ENCODE measurements at places on chromosomes 6 and 20.

DNA sequence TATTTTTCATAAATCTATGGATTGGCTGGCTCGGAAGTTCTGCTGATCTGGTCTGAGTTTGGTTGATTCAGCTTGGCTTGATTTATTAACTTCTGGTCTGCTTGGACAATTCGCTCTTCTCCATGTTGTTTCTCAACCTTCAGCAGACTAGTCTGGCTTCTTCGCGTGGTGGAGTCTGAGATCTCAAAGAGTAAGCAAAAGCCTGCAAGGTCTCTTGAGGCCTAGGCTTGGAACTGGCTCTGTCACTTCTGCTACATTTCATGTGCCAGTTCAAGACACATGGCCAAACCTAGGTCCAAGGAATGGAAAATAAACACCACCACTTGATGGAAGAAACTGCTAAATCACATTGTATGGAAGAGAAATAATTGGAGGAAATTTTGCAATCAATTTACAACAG lies 115.1 kb upstream of the JAG1 start:
- no peak for DNase-seq

- no peak for DNase-seq
These were observed 268.5 kb downstream of the ZFAND3 start for GRCh38 chr6:38088010-38088409.

GRCh38 chr6:147479857-147480256 lies 28.6 kb upstream of the SAMD5 start:
- DNase-seq, result no peak

DNA sequence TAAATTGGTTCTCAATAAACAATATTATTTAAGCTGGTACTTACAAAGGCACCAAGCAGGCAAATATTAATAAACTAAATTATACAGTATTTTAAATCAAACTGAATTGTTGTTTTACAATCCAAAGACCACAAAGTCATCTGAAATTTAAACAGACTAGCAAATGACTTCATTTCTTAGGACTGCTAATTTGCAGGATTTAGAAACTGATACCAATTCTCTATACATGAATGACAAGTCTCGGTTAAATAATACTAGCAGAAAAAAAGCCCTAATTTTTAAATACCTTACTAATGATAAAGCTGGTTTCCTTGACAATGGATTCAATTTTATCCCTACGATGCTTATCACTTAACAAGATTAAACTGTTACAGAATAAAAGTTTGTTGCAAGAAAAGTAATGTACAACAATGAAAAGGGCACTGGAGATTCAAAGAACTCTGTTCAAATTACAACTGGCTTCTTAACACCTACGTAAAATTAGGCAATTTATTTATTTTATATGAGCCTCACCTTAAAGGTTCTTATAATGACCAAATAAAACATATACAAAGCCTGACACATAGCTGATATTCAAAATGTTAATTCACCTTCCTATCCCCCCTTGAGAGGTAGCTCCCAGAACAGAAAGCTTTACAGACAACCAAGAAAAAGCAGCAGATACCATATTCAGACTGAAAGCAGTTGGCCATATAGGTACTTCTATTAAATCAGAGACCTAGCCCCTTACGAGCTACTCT lies 33.1 kb downstream of the HBS1L start:
- no peak for DNase-seq

DNA sequence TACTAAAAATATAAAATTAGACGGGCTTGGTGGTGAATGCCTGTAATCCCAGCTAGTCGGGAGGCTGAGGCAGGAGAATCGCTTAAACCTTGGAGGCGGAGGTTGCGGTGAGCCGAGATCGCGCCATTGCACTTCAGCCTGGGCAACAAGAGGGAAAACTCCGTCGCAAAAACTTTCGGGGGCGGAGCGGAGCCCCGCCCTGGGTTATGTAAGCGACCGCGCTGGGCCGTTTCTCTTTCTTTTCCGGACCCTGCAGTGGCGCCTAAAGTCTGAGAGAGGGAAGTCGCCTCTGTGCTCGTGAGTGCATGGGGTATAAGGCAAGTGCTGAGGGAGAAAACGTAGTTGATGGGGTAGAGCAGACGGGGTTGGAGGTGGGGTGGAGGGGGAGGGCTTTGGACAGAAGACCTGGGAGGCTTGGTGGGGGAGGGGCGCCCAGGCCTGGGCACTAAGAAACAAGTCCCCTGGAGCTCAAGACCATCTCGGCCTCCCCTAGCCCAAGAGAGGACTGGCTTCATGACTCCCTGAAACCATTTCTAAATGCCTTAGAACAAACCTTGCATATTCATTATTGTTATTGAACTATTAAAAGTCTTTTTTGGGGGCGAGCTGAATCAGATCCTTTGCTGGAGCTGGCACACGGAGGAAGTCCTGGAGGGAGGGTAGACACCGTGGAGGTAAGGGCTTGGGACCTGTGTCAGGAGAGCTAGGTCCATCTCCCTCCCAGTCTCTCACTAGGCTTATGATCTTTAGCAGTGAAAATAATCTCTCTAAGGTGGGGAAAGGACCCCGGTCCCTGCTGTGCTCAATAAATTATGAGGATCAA lies 2.7 kb upstream of the MICA start:
- DNase-seq, result peak; percentile 37

DNA sequence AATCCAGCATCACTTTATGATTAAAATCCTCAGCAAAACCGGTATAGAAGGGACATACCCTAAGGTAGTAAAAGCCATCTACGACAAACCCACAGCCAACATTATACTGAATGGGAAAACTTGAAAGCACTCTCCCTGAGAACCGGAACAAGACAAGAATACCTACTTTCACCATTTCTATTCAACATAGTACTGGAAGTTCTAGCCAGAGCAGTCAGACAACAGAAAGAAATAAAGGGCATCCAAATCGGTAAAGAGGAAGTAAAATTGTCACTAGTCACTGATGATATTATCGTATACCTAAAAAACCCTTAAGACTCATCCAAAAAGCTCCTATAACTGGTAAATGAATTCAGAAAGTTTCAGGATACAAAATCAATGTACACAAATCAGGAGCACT lies 33.3 kb downstream of the BLOC1S5 start:
- DNase-seq, result no peak

DNA sequence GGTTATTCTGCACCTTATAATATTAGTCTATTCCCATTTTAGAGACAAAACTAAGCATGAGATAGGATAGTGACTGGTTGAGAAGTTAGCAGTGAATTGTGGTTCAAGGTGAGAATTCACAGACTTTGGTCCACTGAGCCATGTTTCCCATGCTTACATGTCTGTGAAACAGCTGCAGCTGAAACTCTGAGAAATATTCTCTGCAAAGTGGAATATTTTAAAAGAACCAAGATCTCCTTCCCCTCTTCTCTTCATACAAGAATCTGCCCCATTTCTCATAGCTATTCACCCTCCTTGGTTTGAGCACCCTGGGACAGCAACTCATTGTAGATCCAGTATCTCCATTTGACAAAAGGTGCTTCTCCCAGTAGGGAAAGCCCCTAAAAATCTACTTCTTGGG lies 70.2 kb upstream of the TMEM170B start:
- DNase-seq, result no peak

DNA sequence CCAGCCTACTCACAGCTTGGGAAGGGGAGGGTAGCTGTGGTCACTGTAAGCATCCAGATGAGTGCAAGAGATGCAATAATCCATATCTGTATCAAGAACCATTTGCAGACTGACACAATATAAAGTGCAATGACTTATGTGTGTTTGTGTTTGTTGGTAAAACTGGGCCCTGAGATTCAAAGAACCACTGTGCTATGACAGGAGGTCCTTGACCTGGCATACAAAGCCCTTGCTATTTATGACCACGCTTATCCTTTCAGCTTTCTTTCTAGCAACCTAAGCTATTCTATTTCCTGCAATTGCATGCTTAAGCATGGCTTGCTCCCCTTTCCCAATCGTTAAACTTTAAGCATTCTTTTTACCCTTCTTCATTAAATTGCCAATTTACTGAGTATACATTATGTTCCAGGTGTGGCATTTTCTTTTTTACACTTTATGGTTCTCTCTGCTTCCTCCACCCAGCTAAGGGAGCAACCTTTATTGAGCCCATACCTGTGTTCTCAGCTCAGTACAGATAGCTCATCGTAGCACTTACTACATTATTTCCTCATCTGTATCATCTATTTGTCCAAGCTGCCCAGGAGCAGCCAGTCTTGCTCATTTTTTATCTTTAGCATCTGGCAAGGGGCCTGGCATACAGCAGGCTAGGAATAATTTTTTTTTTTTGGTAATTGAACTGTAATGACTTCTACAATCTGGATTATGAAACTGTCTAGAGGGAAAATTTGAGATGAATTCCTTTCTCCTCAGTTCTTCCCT lies 3.5 kb downstream of the MCUR1 start:
- peak; percentile 9 for DNase-seq

- no peak for DNase-seq
These were observed 91.9 kb downstream of the CDH4 start for GRCh38 chr20:61343934-61344333.

GRCh38 chr6:16727996-16728395 lies 33.3 kb downstream of the ATXN1 start:
- DNase-seq, result no peak

- peak; percentile 1 for DNase-seq
These were observed 246.1 kb downstream of the TFAP2C start for GRCh38 chr20:56875052-56875659.

GRCh38 chr6:167735951-167736288 lies 90.8 kb upstream of the AFDN start:
- DNase-seq, result no peak

DNA sequence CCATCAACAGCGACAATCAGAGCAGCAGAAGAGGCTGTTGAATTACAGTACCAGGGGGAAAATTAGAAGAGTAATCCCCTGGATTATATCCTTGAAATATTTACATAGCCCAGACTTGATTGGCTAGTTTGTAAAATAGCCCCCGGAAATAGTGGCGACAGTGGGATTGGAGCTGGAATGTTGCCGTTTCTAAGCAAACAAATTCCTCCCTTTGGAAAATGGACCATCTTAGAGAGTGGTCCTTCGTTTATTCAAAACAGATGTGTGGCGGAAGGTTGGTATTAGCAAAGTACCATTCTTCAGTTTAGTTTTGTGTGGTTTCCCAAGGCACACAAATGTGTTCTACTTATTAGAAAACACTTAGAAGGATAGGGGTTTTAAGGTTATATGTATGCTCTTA lies 4.5 kb upstream of the EPB41L2 start:
- DNase-seq, result no peak

DNA sequence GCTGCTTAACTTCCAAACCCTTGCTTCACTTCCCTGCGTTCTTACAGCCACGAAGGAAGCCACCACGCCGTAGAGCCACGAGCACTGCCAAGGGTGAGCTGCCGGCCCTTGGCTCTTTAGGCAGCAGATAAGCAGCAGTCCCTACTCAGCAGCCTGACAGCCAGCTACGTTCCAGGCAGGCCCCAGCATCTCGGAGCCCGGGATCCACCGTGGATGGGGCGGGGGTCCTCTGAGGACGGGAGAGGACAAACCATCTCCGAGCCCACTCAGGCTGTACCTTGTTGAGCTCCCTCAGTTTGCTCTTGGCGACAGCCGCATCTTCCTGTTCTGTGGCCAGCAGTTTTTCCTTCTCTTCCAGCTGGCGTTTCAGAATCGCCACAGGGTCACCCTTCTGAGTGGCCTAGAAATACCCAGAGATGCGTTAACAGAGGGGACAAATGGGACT lies 40.5 kb downstream of the RRBP1 start:
- DNase-seq, result no peak

GRCh38 chr6:5422321-5422915 lies 161.1 kb downstream of the FARS2 start:
- peak; percentile 52 for DNase-seq

DNA sequence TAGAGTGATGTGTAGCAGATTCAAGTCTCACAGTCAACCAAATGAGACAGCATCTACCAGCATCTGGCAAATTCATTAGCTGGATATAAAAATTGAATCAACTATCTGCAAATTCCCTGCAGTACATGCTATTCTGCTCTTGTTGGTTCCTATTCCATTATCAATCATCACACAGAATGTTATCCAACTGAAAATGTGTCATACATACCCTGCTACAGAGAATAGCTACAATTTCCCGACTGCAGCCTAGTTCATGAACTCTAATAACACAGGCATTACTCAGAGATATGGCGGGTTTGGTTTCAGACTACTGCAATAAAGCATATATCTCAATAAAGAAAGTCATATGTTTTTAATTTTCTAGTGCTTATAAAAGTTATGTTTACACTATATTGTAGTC lies 78.4 kb downstream of the AHI1 start:
- peak; percentile 82 for DNase-seq

DNA sequence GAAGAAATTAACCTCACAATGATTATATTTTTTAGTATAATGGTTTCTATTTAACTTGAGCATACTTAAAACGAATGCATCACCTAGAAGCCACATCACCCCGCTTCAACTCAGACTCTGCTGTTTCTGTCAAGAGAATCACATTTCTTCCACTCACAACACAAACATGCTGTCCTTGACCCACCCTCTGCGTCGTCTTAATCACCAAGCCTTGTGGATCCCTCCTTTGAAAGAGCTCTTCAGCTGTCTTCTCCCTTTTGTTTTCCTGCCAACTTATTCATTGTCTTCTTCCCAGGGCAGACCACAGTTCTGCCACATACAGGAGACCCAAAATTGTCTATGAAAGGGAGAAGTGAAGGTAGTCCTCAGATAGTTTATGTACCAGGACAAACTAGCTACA lies 595.6 kb upstream of the AGPAT4 start:
- DNase-seq, result no peak

GRCh38 chr20:17827759-17828559 lies 128.2 kb downstream of the BANF2 start:
- DNase-seq, result no peak

DNA sequence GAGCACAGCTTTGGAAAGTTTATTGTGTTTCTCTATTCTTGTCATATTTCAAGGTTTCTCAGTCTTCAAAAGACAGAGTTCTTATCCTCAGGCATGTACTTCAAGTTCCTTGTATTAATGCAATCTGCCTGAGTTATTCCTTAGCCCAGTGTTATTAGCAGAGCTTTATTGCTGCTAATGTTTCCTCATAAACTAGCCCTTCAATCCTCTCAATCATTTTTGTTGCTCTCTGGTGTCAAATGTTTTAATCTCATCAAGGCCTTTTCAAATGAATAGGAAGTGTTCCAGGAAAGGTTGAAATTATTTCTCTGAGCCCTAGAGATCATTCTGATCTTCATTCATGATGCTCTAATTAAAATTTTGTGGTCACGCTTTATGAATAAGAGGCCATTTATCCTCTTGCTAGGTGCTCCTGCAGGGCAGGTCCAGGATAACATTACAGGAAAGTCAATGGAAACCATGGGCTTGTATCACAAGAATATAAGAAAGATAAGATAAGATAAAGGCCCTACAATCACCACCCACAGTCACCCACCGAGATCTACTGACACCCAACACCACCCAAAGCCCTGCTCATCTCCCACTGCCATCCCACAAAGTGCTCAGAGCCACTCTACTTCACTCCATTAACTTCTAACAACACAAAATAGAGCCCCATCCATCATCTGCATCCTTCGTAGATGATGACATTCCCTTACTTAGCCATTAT lies 125.9 kb downstream of the COL9A1 start:
- no peak for DNase-seq

DNA sequence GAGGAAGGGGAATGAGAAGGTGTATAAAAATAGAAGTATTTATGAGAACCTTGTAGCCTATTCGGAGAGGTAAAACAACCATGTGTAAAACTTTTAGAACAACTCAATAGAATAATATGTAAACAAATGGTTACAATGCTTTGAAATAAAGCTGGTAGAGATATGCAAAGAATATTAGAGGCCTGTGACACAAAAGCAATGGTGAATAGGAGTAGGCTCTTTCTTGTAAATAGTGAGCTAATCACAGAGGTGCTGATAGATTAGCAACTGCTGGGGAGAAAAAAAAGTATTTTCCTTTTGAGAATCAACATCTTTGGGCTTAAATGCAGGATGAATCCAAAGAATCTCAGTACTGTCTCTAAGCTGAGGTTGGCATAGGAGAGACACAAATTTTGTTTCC lies 7.0 kb downstream of the TMEM200A start:
- no peak for DNase-seq

Data from amniotic epithelial cell (primary cell).